ENCODE measurements at places on chromosomes 2 and 18.

DNA sequence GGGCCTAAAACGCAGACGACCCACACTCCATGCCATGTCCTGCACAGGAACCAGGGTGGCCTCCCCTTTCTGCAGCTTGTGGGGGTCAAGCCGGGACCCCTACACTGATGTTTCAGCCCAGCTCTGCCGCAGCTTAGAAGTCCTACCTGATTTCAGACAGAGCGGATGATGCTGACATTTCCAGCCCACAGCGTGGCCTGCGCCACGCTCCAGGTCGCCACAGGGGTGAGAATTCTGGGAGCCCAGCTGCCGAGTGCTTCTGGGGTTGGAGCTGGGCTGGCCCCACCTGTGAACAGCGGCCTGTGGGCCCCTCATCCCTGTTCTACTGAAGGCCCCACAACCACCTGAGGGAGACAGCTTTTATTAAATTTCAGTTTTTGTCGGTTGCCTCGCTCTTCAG lies 77.2 kb downstream of the NFATC1 start:
- DNase-seq, result no peak

GRCh38 chr2:231321556-231322334 lies 73.8 kb upstream of the B3GNT7 start:
- DNase-seq, result no peak

DNA sequence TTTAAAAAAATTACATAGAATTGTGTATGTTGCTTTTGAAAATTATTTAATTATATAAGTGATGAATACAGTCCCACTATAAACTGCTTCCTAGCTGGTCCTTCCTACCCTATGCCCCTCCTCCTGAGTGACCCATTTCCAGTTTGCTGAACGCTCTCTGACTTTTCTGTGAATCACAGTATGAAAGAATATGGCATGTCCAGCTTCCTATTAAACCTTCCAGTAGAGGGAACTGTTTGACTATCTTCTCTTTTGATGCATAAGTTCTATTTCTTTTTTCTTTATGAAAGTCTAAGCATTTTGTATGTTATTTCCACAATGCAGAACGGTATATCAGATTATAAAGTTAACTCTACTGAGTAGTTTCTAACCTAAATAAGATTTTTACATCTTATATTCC lies 41.3 kb downstream of the PSMG2 start:
- no peak for DNase-seq

DNA sequence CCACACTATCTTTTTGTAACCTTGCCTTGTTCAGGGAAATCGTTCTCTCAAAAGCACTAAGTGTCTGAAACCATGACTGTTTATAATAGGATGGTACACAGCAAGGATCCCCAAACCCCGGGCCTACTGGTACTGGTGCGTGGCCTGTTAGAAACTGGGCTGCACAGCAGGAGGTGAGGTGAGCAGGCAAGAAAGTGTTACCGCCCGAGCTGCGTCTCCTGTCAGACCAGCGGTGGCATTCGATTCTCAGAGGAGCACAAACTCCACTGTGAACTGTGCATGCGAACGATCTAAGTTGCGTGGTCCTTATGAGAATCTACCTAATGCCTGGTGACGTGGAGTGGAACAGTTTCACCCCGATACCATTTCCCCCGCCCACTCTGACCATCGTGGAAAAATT lies 81.8 kb upstream of the KCNJ3 start:
- no peak for DNase-seq

- DNase-seq, result no peak
Observed at GRCh38 chr2:175293776-175294175, 112.3 kb upstream of the ATP5MC3 start.

- no peak for DNase-seq
Observed at GRCh38 chr2:84527137-84528129, 11.1 kb downstream of the DNAH6 start.

- DNase-seq, result no peak
Observed at GRCh38 chr2:119821266-119821665, 61.5 kb downstream of the PTPN4 start.

DNA sequence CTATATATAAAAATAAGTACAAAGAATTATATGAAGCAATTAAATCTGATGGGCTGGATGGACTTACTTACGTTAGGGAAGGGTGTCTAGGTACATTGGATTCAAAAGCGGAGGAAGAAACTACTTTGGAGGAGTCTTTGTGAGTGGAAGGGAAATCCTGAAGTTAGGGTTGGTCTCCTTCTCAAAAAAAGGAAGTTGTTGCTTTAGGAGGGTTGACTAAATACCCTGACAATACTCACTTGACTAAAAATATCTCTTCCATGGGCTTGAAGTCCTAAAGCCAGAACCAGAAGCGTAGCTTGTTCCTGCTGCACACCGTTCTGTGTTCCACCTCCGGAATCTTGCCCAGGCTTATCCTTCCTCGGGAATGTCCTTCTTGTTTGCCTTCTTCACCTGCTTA lies 143.3 kb upstream of the ZEB2 start:
- DNase-seq, result no peak

DNA sequence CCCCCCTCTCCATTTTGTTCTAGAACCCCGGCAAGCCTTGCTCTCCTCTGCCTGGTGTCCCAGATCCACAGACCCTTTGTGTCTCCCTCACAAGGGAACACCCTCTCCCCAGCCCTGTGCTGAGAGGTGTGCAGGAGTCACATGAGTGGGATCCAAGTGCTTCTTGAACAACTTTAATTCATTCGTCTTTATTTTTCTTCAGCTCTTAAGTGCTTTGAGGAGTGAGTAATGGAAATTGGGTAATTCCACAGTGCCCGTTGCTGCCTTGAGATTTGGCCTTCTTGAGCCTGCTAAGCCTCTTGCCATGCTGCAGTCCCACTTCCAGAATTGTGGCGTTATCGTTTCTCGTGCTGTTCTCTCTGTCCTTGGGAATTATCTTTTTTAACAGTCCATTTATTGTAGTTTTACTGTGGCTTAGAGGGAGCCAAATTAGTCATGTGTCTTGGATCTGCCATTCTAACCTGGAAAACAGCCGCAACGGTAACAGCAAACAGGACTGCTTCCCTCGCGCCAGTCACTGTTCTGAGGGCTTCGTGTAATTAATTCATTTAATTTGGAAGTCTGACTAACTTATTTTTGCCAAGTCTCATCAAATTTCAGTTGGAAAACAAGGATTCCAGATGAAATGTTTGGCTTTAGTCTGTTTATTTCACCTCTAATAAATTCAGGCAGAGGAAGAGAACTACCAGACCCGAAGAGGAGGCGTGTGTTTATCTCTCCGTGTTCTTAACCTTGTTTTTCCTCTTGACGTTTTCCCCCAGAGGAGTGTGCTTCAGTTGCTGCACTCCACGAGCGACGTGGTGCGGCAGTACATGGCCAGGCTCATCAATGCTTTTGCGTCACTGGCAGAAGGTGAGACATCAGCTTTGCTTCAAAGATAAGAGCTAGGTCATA lies 72.0 kb downstream of the ARMC9 start:
- DNase-seq, result no peak

GRCh38 chr2:220946552-220946951 lies 625.6 kb downstream of the EPHA4 start:
- no peak for DNase-seq

GRCh38 chr18:6203791-6204190 lies 210.9 kb downstream of the L3MBTL4 start:
- no peak for DNase-seq

- DNase-seq, result no peak
Observed at GRCh38 chr2:235692076-235692475, 198.2 kb downstream of the AGAP1 start.

- no peak for DNase-seq
Observed at GRCh38 chr2:43074592-43075053, 151.8 kb downstream of the ZFP36L2 start.

DNA sequence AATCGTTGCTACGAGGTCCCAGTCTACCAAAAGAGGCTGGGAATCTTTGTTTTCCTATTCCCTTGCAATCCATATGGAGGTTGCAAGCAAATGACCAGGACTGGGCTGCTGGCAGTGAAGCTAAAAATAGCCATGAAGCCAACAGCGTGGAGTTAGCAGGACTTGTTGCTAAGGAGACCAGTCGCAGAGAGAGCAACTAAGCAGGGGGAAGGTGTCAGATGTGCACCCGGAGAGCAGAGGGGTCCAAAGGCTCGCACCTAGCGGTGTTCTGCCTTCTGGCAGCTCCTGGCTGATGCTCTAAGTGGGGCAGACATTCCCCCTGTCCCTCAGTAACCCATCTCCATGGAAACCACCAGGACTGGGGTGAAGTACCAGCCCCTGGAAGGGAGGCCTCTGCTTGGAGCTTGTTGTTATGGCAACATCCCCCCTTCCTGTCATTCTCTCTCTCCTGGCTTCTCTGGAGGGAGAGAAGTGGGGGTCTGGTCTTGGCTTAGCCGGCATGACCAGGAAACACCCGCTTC lies 84.6 kb downstream of the DNMT3A start:
- no peak for DNase-seq

DNA sequence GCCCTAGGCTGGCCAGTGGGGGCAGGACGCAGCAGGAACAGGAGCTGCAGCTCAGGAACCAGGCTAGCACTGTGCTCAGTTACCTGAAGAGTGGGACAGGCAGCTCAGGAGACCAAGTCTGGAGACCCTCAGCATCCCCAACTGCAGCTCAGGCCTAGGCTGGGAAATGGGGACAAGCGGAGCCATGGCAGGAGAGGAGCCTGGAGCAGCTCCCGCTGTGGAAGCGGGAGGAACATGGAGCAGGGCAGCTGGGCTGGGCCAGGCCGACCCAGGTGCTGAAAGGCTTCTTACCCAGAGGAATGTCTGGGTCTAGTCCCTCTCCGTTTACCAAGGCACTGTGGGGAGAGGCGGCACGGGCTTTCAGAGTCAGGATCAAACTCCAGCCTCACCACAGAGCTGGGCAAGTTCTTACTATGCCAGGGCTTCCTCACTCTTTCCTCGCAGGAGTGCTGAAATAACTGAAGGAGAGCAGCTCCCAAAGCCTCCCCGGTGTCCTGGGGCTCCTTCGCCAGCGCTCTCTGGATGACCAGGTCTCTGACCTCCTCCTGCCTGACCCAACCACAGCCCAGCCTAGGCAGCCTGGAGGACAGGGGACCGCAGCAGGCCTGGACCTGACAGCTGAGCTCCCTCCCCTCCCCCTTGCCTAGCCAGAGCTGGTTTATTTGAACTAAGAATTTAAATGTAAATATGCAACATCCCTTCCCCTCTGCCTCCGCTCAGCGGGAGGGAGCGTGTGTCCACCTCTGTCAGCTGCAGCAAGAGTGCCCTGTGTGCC lies 247.8 kb upstream of the SIX2 start:
- DNase-seq, result no peak

DNA sequence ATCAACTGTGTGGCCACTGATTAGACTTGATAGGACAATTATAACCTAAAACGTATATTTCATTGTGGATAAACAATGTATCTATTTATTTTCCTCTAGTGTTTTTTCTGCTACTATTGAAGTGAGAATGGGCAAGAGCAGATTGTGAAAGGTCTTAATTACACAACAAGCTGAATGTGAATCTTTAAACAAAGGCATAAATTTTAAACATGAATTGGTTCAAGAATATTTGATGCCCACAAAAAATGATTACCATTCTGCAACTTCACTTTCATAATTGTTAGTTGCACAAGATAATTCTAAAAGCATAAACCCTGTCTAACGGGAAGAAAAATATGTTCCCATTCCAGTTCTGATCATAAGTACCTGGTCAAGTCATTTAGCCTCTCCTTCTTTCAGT lies 285.6 kb downstream of the GULP1 start:
- no peak for DNase-seq

GRCh38 chr2:147051248-147051647 lies 793.6 kb upstream of the ACVR2A start:
- no peak for DNase-seq

DNA sequence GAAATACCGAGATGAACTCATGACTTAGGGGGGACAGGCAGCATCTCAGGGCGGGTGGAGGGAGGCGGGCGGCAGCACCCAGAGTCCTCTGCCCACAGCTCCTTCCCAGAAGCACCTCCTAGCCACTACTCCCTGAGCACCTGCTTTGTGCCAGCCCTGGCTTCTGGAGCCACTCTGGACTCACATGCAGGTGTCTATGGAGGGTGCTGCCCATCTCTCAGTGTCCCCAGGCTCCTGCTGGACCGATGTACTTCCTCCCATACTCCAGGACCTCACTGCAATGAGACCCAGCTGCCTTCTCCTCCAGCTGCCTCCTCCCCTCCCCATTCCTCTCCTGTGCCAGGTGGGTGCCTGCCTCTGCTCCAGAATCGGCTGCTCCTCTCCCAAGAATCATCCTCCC lies 22.1 kb upstream of the OTOS start:
- DNase-seq, result no peak

- DNase-seq, result peak; percentile 63
Observed at GRCh38 chr2:97712693-97713295, 582 bp upstream of the ZAP70 start.

DNA sequence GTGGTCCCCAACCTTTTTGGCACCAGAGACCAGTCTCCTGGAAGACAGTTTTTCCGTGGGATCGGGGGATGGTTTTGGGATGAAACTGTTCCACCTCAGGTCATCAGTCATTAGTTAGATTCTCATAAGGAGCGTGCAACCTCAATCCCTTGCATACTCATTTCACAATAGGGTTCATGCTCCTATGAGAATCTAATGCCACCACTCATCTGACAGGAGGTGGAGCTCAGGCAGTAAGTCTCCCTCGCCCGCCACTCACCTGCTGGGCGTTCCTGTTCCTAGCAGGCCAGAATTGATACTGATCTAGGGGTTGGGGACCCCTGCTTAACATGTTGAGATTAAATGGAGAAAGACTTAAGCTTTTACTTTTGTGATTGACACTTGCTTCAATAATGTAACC lies 9.9 kb downstream of the NABP1 start:
- DNase-seq, result no peak

- DNase-seq, result no peak
Observed at GRCh38 chr2:236219411-236219810, 44.8 kb downstream of the ASB18 start.

DNA sequence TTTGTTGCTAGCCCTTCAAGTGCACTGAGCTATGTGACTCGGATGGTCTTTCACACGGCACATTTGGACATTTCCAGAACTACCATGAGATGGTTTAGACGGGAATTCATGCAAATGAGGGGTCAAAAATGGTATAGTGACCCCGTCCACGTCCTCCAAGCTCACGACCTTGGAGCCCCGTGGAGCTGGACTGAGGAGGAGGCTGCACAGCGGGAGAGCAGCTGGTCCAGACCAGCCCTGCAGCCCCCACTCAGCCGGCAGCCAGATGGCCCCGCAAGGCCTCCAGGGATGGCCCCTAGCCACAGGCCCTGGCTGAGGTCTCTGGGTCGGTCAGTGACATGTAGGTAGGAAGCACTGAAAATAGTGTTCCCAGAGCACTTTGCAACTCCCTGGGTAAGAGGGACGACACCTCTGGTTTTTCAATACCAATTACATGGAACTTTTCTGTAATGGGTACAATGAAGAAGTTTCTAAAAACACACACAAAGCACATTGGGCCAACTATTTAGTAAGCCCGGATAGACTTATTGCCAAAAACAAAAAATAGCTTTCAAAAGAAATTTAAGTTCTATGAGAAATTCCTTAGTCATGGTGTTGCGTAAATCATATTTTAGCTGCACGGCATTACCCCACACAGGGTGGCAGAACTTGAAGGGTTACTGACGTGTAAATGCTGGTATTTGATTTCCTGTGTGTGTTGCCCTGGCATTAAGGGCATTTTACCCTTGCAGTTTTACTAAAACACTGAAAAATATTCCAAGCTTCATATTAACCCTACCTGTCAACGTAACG lies 88.8 kb downstream of the EPAS1 start:
- DNase-seq, result no peak
